Tibial artery (tissue), 4 donors: ENCODE measurements at places on chromosomes 1 and 21.
A peak's percentile ranks its signal among the peaks of the same experiment; 100 is the strongest.

DNA sequence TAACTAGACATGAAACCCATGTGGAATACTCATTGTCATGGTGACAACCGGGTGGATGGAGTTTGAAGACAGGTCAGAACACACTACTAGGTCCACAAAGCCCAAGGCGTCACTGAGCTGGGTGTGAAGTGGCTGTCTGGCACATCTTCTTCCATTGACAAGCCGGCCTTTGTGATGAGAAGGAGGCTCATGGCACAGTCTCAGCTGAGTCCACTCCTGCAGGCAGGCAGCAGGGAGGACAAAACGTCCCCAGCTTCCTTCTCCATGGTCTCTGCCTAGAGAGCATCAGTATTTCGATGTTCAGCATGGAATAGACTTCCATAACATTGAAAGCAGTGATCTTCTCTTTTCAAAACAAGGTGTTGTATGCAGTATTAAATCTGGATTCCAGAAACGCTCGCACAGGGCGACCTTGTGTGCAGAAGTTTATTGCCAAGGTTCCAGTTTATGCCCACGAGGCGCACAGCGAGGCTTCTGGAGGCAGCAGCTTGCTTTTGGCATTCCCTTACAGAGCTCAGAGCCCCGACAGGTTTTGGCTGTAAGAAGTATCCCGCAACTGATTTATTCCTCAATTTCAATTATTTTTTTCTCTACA lies 104.2 kb downstream of the SIM2 start:
- DNase-seq: no peak

- no peak for DNase-seq
These were observed 88.5 kb upstream of the DEPDC1 start for GRCh38 chr1:68585351-68585750.

DNA sequence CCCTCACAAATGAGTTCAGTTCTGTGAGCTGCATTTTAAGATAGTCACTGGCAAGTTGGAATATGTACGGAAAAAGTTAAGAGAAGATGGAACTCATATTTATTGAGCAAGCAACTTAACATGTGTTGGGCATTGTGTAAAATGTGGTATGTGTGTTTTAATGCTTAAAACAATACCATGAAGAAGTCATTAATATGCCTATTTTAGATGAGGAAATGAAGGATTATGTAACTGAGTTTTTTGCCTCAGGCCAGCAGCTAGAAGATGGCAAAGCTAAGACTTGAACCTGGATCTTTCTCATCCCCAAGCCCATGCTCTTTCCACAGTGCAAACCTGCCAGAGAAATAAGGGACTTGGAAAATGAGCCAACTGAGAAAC lies 48.9 kb downstream of the SPATA46 start:
- no peak for DNase-seq

GRCh38 chr1:94803106-94803505 lies 17.1 kb upstream of the SLC44A3 start:
- no peak for DNase-seq

DNA sequence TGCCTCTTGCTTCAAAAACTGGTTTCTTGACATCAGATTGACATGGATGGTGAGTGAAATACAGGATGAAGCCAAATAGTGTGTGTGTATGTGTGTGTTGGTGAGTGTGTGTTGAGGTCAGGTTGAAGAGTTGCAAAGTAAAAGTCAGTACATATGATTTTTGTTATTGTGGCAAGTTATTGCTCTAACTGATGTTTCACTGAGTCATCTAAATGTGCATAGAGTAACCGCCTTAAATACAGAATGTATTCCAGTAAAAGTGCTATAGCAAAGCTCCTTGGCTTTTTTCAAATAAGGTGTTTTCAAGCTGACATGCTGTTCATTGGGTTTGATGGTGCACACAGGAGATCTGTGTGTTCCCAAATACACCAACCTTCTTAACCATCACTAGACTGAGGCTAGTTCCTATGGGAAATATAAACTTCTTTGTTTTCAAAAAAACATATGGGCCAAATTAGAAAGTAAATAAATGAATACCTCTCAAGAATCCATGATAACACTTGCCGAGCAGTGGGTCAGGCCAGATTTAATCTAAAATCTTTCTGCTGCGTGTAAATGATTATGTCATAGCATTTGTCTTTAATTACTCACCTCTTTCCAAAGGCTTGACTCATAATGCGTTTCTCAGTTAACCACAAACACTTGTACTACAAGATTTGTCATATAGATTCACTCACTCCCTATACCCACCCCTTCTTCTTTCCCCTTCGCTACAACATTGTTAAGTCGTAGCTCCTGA lies 151.1 kb downstream of the LYPLAL1 start:
- no peak for DNase-seq

GRCh38 chr1:26278303-26278702 lies 1.6 kb upstream of the SH3BGRL3 start:
- DNase-seq: peak; percentile 91

- no peak for DNase-seq
These were observed 17.0 kb upstream of the BLACAT1 start for GRCh38 chr1:205472737-205473441.

DNA sequence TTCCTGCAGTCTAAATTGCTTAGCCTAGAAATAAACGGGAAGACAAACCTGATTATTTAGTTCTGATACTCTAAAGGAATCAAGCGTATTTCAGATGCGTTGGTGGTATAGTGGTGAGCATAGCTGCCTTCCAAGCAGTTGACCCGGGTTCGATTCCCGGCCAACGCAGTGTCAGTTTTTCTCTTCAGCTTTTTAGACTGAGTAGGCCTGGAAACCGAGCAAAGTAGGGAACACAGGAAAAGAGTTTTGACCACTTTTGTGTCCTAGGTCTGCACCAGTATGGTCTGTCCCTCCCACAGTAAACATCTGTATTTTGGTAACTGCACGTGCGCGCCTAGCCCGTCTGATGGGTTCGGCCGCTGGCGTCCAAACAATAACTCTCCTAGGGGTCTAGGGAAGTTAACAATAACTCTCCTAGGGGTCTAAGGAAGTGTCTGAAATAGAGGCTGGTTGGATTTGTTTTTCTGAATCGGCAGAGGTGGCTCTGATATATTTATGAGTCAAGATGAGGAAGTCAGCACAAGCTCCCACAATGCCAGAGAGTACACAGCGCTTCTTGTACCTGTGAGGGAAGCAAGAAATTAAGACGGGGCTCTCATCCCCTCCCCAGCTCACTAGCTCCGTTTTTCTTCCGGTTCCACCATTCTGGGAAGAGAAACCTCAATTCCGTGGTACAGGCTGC lies 15.6 kb upstream of the HJV start:
- peak; percentile 89 for DNase-seq

DNA sequence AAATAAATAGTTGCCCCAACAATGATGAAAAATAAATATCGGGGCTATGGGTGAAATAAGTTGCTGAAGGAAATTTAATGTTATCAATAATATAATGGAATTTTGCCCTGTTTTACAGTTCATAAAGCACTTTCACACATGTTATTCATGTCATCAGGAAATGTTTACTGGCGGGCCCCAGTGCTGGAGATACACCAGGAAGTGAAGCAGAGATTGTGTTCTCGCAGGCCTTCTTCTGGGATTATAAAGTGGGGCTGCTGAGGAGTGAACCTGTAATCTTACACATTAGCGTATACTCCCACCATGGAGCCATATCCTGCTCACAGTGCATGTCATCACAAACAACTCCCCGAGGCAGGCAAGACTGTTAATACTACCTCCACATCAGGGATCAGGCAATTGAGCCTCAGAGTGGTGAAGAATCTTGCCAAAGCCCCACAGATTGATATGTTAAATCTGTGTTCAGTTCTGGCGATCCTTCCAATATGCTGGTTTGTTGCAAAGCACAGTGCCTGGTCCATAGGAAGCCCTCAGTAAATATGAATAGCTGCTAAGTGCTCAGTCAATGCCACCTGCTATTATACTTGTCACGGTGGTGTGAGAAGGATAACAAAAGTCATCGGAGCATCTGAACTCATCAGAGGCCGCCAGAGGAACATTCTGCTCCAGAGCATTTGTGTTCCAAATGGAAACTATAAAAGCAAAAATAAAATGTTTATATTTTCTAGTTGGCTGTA lies 104.4 kb upstream of the UBE2U start:
- DNase-seq: no peak

DNA sequence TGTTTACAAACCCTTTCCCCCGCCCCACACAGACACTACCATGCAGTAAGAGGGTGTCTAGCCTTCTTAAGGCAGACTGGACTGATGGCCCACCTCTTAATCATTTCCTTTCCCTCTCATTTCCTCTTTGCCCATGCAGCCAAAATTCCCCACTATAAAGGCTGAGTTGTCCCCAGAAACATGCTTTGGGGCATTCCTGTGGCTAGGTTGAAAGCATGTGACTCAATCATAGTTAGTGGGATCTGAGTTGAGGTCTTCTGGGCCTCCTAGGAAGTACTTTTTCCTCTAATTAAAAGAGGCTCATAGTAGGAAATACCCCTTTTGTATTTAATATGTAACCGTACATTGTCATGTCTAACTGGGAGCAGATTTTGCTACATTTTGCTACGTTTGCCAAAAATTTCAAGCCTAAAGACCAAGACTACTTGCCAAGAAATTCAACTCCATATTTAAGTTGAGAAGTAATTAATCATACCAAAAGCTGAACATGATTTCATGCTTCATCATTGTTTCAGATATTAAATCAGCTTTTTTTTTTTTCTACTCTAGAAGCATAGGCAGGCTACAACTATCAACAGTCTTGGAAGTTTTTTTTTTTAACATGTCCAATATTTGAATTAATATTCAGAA lies 174.7 kb downstream of the ADGRL4 start:
- DNase-seq: no peak

GRCh38 chr1:205950826-205951549 lies 7.7 kb upstream of the SLC26A9 start:
- DNase-seq: no peak

DNA sequence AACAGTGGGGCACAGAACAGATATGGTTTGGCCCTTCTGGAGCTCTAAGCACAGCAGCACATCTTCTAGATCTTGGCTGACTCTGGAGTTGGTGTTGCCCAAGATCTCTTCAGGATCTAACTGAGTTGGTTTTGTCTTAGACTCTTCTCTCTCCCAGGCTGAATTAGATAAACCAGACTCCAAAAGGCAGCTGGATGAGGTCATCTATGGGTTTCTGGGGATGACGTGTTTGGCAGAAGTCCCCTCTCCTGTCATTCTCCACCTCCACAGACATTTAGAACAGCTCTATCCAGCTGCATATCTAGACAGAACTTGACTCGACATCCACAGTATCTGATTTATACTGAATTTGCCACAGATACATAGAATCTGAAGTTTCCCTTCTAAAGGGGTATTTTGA lies 75.3 kb downstream of the ST6GALNAC5 start:
- no peak for DNase-seq

DNA sequence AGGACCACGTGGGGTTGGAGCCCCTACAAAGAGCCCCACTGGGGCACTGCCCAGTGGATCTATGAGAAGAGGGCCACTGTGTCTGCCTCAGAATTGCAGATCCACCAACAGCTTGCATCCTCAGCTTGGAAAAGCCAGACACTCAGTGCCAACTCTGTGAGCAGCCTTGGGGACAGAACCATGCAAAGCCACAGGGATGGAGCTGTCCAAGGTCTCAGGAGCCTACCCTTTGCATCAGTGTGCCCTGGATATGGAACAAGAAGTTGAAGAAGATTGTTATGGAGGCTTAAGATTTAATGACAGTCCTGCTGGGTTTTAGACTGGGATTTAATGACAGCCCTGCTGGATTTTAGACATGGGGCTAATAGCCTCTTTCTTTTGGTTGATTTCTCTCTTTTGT lies 1670.9 kb downstream of the PLA2G4A start:
- no peak for DNase-seq

DNA sequence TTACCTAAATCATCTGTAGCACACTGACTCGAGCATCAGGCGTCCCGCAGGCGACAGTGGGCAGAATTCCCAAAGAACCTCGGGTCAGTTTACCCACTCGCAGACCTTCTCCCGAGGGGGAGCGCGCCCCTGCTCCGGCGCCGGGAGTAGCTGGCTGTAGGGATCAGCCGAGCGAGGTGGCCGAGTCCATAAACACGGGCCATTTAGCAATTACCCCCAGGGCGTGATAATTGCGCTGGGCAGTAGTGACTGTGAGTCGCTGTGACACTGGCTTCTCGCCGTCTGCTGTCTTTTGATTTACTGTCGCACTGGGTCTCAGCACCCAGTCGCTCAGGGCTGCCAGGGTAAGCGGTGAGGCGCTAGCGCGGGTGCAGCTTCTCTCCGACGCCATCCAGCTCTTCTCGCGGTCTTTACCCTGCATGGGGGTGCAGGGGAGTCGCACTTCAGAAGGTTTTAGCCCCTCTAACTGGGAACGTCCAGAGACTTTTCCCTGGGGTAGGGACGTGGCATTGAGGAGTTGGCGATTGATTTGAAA lies 16.2 kb downstream of the HLX start:
- DNase-seq: no peak

DNA sequence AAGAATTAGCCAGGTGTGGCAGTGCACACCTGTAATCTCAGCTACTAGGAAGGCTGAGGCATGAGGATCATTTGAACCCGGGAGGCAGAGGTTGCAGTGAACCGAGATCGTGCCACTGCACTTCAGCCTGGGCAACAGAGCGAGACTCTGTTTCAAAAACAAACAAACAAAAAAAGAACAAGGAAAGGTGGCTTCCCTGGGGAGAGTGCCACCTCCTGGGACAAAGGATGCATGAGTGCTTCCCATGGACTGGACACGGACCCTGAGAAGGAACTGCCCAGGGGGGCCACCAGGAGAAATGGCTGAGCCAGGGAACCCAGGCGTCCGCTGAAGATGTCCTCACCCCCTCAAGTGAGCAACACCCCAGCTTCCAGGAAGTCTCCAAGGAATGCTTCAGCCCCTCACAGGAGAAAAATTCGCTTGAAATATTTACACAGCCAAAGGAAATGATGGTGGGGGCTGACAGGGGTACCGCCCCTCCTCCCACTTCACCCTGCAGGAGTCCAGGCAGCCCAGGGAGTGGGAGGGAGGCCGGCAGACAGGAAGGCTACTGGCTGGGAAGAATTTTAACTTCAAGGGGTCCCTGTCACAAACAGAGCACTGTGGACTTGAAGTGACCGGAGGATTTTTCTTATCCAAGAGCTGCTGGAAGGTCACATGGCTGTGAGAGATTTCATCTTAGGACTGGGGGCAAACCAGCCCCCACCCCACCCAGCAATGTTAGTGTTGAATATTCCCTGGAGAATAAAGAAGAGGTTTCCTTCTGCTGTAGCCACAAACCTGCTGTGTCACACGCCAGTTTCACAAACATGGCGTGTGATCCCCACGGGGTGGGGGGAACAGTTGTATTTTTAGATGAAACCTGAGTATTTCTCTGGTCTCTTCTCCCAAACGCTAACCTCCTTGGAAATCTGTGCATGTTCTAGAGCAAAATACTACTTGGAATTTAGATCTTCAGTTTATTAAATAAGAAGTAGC lies 90.8 kb upstream of the SLC25A33 start:
- no peak for DNase-seq

DNA sequence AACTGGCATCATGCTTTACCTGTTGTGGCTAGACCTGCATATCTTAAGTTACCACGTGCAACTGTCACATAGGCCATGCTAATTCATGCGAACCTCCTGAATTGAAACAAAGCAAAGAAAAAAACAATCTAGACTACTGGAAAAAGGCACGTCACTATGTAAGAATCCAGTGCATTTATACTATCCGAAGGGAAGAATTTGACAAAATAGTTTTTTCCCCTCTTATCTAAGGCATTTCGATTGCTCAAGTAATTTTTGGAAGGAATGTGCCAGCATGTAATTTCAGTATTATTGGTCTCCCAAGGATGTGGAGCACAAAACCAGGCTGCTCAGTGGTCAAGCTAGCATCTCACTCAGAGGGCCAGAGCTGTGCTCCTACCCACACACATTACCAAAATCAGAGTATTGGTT lies 31.5 kb upstream of the C1orf198 start:
- no peak for DNase-seq

GRCh38 chr1:46556822-46557221 lies 5.4 kb upstream of the KNCN start:
- peak; percentile 54 for DNase-seq

GRCh38 chr1:240935920-240936319 lies 324.0 kb upstream of the GREM2 start:
- no peak for DNase-seq
